ENCODE measurements at places on chromosomes 2 and 18.

DNA sequence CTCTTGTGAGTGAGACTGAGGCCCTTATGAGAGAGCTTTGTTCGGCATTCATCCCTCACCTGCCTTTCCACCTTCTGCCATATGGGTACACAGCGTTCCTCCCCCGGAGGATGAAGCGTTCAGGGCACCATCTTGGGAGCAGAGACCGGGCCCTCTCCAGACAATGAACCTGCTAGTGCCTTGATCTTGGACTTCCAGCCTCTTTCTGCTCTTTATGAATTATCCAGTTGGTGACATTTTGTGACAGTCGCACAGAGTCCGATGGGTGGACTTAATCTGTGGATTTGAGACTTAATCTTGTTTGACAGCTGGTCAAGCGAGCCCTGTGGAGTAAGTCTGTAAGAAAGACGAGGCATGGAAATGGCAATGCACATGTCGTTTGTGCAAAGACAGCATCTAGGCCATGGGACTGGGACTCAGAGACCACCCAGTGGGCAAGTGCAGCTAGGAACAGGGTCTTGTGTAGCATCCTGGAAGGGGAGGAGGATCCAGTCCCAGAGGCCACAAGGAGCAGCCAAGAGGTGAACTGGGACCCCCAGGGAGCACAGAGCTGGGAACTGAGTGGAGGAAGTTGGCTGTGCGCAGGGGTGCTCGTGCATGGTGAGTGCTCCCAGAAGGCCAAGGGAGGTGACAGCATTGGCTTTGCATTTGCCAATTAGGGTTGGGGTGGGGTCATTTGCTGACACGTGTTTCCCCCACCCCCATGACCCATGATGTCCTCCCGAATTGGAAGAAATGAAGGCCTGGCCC, 69.5 kb upstream of the HDAC4 start:
- DNase-seq = no peak

DNA sequence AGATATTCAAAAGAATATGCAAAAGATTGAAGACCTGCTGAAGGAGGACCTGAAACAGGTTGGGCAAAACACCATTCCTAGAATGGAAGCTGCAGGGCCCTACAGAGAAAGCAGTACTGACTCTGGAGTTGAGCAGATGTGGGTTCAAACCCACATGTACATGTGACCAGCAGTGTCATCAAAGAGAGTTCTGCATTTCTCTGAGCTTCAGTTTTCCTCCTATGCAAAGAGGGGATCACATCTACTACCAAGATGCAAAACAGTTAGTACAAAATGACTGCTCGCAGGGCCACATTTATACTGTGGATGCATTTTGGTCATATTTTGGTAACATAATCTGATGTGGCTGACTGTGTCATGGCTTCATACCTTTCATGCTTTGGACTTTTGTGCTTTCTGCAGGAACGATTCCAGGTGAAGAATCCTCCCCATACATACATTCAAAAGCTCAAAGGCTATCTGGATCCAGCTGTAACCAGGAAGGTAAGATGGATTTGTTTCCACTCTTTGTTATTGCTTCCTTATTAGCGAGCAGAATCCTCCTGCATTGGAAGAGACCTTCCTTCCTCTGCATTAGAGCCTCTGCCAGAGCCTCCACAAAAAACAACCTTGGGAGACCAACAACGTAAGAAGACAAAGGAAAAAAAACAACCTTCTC, 174.8 kb downstream of the PRPF40A start:
- no peak for DNase-seq

DNA sequence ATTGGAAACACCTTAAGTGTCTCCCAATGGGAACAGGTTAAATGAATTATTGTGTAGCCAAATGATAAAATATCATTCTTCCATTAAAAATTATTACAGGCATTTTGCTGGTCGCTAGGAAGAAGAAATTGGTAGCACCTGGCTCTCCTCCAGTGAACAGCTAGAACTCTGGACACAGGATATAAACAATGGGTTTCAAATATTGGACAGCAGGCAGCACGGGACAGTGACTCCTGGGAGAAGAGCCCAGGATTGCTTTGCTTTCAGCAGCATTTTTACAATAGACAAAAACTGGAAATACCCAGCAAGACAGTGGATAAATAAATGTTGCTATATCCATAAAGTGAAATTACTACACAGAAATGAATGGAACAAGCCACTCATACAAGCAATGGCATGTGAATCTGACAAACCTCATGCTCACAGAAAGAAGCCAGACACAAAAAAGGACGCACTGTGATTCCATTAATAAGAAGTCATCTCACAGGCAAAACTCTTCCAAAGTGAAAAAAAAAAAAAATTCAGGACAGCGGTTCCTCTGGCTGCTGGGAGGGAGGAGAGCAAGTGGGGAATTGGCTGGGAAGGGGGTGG, 50.5 kb downstream of the LAMA1 start:
- no peak for DNase-seq

DNA sequence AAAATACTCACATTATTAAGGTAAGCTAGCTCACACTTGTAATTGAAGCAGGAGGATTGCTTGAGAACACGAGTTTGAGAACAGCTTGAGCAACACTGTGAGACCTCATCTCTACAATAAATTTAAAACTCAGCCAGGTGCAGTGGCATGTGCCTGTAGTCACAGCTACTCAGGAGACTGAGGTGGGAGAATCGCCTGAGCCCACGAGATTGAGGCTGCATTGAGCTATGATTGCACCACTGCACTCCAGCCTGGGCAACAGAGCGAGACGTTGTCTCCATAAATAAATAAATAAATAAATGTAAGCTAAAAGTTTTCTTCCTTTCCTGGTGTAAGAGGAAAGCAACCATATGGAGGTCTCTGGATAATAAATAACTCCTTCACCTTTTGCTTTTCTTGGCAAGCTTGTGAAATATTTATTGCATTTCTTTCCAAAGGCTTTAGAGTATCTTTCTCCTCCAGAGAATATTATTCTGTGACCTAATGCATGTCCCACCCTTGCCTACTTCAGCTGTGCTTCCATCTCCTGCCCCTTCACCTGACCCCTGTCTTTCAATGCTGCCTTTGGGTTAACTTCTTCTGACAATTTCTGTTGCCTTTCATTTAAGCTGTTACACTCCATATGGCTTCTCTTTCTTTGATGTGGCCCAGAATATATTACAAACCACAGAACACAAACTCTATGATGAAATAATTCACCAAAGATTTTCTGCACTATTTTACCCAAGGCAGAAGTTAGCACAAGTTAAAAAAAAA, 280.7 kb upstream of the RND3 start:
- no peak for DNase-seq

- no peak for DNase-seq
Observed at GRCh38 chr2:174026122-174026845, 61.1 kb upstream of the SP3 start.

DNA sequence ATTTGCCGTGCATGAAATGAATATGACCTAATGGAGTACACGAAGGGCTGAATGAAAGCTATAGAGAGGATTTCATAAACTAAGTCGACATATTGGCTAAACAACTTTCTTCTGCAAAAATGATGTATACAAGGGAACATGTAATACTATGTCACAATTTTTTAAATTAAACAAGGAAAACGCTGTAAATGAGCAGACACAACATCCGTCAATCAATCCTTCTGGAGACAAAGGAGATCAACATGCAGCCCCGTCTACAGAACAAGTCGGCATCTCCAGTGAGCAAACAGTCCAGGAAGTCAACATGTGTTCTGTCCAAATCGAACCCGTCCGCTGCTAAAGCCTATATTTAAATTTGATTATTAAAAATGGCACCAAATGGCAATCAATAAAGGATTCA, 180.8 kb downstream of the TCF4 start:
- DNase-seq = no peak
